Upper lobe of left lung (tissue), 6 donors: ENCODE measurements at places on chromosomes 3 and 15. TPM values are rescaled to one million over a fixed set of nuclear protein-coding genes. Genes with fewer than 3 reads are reported as not detected.

DNA sequence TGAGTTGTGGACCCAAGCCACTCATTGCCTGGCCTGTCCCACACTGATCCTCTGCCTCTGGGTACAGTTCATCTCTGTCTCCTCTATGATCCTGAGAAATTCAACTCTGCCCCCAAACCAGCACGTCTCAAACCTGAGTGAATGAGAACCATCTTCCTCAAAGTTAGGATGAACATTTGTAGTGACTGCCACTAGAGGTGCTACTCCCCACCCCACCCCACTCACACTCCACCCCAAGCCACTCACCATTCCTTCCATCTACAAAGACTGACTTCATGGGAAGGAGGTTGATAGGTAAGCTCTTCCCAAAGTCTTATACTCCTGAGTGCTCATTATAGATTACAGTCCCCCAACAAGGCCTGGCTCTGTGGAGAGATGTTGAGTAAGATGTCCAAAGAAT, 43.8 kb downstream of the NEK10 start:
- DNase-seq = no peak

SEMA3B gene
- total RNA-seq = 101 TPM

DNA sequence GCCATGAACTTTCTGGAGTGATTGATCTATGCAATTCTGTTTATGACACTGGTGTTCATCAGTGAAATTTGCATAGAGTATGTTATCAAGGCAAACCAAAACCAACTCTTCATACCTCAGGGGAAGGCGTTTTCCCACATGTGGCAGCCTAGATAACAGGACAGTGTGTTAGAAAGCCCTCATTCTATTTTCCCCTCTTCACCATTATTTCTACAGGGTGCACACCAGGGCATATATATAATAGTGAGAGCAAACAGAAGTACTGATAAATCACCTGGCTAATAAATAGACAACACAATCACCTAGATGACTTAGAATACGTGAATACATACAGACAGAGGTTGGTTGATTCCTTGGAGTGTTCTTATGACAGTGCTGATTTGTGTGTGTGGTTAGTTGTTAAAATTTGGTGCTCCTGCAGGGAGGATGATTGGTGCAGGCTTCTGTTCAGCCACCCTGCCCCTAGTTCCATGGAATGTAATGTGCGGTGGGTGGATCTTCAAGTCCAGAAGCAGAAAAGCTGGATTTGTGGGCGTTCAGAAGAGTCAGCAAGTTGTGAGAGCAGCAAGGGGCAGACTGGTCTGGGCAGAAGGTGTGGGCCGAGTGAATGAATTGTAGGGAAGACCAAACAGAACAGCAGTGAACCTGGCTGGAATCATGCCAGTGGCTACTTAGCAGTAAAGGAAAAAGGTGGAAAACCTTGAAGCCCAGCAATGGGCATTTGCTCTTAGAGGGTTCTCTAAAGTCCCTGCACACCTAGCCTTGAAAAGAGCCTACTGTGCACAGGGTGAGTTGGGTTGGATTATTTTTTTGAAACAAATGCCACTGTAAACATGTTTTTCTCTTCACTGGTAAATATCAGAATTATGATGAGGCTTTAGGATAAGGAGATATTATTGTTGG, 11.7 kb upstream of the RARRES1 start:
- DNase-seq = no peak

UBAP1L gene
- total RNA-seq = 7.9 TPM

WDR72 gene
- 2.8 TPM for total RNA-seq

DNA sequence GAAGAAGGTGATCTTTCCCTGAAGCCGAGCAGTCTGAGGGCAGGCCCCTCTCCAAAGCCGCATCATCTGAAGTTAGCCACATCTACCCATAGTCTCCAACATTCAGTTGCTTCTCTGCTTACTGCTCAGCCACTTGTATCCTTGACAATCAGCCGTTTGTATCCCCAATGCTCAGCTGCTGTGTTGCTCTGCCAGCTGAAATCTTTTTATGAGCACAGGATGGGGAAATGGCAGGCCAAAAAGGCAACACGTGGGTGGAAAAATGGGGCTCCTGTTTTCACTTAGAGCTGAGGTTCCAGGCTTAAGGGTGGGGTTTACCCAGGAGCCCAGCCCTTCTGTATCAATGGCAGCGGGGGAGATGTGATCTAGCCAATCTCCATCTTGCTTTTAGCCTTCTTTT, 36.3 kb downstream of the METTL6 start:
- no peak for DNase-seq

SPINK8 gene
- total RNA-seq = not detected

GRCh38 chr3:136916223-136916622, 41.6 kb upstream of the IL20RB start:
- no peak for DNase-seq

DNA sequence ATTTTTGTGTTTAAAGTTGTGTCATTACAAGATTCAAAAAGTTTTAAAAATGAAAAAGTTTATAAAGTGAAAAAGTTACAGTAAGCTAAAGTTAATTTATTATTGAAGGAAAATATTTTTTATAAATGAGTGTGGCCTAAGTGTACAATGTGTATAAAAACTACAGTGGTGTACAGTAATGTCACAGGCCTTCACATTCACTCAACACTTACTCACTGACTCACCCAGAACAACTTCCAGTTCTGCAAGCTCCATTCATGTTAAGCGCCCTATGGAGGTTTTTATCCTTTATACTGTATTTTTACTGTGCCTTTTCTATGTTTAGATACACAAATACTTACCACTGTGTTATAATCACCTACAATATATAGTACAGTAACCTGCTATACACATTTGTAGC, 76.3 kb downstream of the DTWD1 start:
- no peak for DNase-seq

GRCh38 chr3:22265403-22265802, 514.4 kb upstream of the ZNF385D start:
- no peak for DNase-seq
